ENCODE measurements at places on chromosomes 13 and 19. TPM values are rescaled to one million over a fixed set of nuclear protein-coding genes. Genes with fewer than 3 reads are reported as not detected.

MTRF1 gene
- 8.7 TPM for polyA plus RNA-seq

IGFL1 gene
- not detected for polyA plus RNA-seq

MYO16 gene
- 0.04 TPM for polyA plus RNA-seq

CGB3 gene
- polyA plus RNA-seq: not detected

ZNF726 gene
- polyA plus RNA-seq: 1.8 TPM

TYROBP gene
- polyA plus RNA-seq: not detected

FCGBP gene
- polyA plus RNA-seq: not detected

CGB2 gene
- not detected for polyA plus RNA-seq

SH2D3A gene
- 0.07 TPM for polyA plus RNA-seq

CCDC169 gene
- polyA plus RNA-seq: 0.28 TPM

CHAF1A gene
- 6.3 TPM for polyA plus RNA-seq

SYCN gene
- polyA plus RNA-seq: not detected

ZNF582 gene
- polyA plus RNA-seq: 3.5 TPM

ZNF491 gene
- polyA plus RNA-seq: 1.3 TPM

KLK3 gene
- polyA plus RNA-seq: not detected

RNF17 gene
- not detected for polyA plus RNA-seq

OR7A5 gene
- not detected for polyA plus RNA-seq

ACP7 gene
- polyA plus RNA-seq: not detected

OR10H1 gene
- polyA plus RNA-seq: not detected

NAPSA gene
- polyA plus RNA-seq: 0.32 TPM

WDR62 gene
- 5.3 TPM for polyA plus RNA-seq

COX7A1 gene
- 569 TPM for polyA plus RNA-seq

ZNF229 gene
- polyA plus RNA-seq: 8.4 TPM

MIR17HG gene
- 0.42 TPM for polyA plus RNA-seq

ZNF77 gene
- polyA plus RNA-seq: 3.4 TPM

DCLK1 gene
- 0.69 TPM for polyA plus RNA-seq

UNC13A gene
- polyA plus RNA-seq: 1.0 TPM

F7 gene
- 0.11 TPM for polyA plus RNA-seq

KCNJ14 gene
- polyA plus RNA-seq: 0.31 TPM

ZNF135 gene
- 6.3 TPM for polyA plus RNA-seq

SOX1 gene
- polyA plus RNA-seq: not detected

HOOK2 gene
- polyA plus RNA-seq: 6.3 TPM

GRIN3B gene
- 0.32 TPM for polyA plus RNA-seq

PRR19 gene
- 0.93 TPM for polyA plus RNA-seq

EPS8L1 gene
- polyA plus RNA-seq: 4.4 TPM

FXYD7 gene
- 0.10 TPM for polyA plus RNA-seq

ZNF444 gene
- 11.5 TPM for polyA plus RNA-seq

ANKLE1 gene
- polyA plus RNA-seq: 0.38 TPM

LHFPL6 gene
- polyA plus RNA-seq: 69.0 TPM

ARGLU1 gene
- polyA plus RNA-seq: 46.3 TPM

STAP2 gene
- 5.6 TPM for polyA plus RNA-seq

ZNF536 gene
- polyA plus RNA-seq: not detected

SBK2 gene
- 0.07 TPM for polyA plus RNA-seq

NRTN gene
- 0.22 TPM for polyA plus RNA-seq

PPM1N gene
- polyA plus RNA-seq: 1.2 TPM

LILRA1 gene
- not detected for polyA plus RNA-seq

ZNF773 gene
- polyA plus RNA-seq: 13.1 TPM

All from BJ (cell line).